ENCODE measurements at places on chromosomes 3 and 15. TPM values are rescaled to one million over a fixed set of nuclear protein-coding genes. Genes with fewer than 3 reads are reported as not detected.
A peak's percentile ranks its signal among the peaks of the same experiment; 100 is the strongest.

- peak; percentile 13 for DNase-seq
- H3K36me3 ChIP-seq = no peaks in the 10 kb centered on the region
- H3K27ac ChIP-seq = no peak overlapping the region
- H3K4me3 ChIP-seq = no peak overlapping the region
Observed at GRCh38 chr15:49830391-49830790, 209.5 kb downstream of the DTWD1 start.

GRCh38 chr3:107965136-107965655 is 125.6 kb downstream of the CD47 start:
- H3K27ac ChIP-seq = no peak overlapping the region
- no peaks in the 10 kb centered on the region for H3K36me3 ChIP-seq
- H3K4me3 ChIP-seq = no peak overlapping the region

Gene NAALADL2
- total RNA-seq = 9.7 TPM

- no peak overlapping the region for H3K4me3 ChIP-seq
- DNase-seq = no peak
- H3K27ac ChIP-seq = no peak overlapping the region
- H3K36me3 ChIP-seq = no peaks in the 10 kb centered on the region
- no peaks in the 10 kb centered on the region for H3K27me3 ChIP-seq
Observed at GRCh38 chr15:68307131-68307928, 29.8 kb downstream of the FEM1B start.

- no peak for DNase-seq
- no peaks in the 10 kb centered on the region for H3K36me3 ChIP-seq
- H3K27ac ChIP-seq = no peak overlapping the region
- H3K4me3 ChIP-seq = no peak overlapping the region
- peaks cover 7% of the 10 kb centered on the region for H3K4me1 ChIP-seq
Observed at GRCh38 chr3:150296123-150296735, 111.9 kb upstream of the TSC22D2 start.

Gene SKOR1
- total RNA-seq = 0.89 TPM

Gene CCR5
- 0.49 TPM for total RNA-seq

DNA sequence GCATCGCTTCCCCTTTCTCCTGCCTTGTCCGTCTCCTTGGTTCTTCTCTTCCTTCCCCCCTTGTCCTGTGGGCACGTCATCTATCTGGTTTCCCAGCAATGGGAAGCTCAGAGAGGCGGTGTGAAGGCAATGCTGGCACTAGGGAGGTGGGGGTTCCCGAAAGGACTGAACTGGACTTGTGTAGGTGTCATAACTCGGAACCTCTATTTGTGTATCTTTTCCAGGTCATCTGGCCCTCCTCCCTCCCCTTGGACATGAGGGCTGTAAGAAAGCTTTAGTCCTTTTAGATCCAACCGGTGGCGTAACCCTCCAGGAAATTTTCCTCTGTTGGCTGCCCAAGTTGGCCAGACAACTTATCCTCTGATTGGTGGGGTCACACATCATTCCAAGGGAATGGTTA is 231.5 kb upstream of the TLE3 start:
- H3K27me3 ChIP-seq = no peaks in the 10 kb centered on the region
- H3K4me3 ChIP-seq = no peak overlapping the region
- H3K27ac ChIP-seq = peak overlapping the region; percentile 3
- H3K36me3 ChIP-seq = no peaks in the 10 kb centered on the region
- H3K4me1 ChIP-seq = peaks cover 23% of the 10 kb centered on the region

DNA sequence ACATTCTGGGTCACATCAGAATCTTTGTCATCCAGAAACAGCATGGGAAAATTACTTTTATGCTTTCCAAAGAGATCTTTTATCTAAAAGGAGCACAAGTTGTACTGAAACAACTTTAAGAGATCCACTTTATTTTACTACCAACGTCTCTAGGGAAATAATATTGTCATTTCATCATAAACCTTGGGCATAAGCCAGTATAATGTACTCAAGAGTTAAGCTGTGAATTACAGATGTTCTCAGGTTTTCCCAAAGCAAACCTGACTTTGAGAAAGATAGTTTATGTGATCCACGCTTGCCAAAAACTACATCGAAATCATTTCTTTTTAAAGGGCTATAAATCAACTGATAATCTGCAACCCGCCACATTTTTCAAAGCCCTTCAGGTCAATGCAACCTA is 124.1 kb upstream of the CRBN start:
- no peaks in the 10 kb centered on the region for H3K27me3 ChIP-seq
- DNase-seq = no peak
- no peaks in the 10 kb centered on the region for H3K4me1 ChIP-seq
- no peaks in the 10 kb centered on the region for H3K36me3 ChIP-seq

DNA sequence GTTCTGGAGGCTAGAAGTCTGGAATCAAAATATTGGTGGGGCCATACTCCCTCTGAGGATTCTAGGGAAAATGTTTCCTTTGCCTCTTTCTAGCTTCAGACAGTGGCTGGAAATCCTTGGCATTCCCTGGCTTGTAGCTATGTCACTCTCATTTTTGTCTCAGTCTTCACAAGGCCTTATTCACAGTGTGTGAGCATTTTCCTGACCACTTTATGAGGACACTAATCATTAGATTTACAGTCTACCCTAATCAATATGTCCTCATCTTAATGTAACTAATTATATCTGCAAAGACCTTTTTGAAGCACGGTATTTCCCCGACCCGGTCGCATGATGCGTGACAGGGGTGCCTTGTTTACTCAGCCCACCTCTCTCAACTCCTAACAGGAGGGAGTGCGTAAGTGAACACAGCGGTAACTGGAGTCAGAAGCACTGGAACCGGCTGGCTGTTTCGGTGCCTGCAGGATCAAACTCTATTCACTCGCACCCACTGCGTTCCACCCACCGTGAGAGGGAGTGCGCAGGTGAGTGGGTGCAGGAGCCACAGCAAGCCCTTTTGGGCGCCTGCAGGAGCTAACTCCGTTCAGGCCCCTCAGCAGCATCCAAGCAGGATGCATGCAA is 155.0 kb downstream of the EPHA3 start:
- H3K27ac ChIP-seq = no peak overlapping the region
- H3K4me3 ChIP-seq = no peak overlapping the region
- no peak for DNase-seq
- no peaks in the 10 kb centered on the region for H3K27me3 ChIP-seq
- no peaks in the 10 kb centered on the region for H3K36me3 ChIP-seq

GRCh38 chr3:30858894-30859389 is 35.5 kb downstream of the GADL1 start:
- no peaks in the 10 kb centered on the region for H3K27me3 ChIP-seq
- no peaks in the 10 kb centered on the region for H3K36me3 ChIP-seq
- H3K4me1 ChIP-seq = no peaks in the 10 kb centered on the region
- no peak for DNase-seq
- no peak overlapping the region for H3K27ac ChIP-seq

- H3K27ac ChIP-seq = no peak overlapping the region
- DNase-seq = no peak
- H3K4me1 ChIP-seq = no peaks in the 10 kb centered on the region
- peaks cover 6% of the 10 kb centered on the region for H3K27me3 ChIP-seq
Observed at GRCh38 chr3:127342735-127343134, 54.9 kb upstream of the PRR20G start.

DNA sequence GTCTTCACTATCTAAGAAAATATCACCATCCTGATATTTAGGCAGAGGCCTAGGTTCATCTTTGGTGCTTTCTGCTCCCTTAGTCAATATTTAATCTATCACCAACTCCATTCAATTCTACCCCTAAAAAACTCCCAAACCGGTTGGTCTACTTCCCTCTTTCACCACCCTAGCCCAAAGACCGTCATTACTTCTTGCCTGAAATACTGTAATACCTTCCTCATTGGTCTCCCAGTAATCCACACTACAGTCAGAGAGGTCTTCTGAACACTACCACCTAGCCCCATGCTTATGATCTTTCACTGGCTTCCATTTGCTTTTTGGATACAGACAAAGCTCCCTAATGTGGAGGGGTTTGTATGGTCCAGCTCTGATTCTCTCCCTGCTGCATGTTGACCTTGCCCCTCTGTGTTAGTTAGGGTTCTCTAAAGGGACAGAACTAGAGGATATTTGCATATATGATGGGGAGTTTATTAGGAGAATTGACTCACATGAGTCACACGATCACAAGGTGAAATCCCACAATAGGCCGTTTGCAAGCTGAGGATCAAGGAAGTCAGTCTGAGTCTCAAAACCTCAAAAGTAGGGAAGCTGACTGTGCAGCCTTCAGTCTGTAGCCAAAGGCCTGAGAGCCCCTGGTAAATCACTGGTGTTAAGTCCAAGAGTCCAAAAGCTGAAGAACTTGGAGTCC is 36.4 kb upstream of the ATP2C1 start:
- H3K27me3 ChIP-seq = no peaks in the 10 kb centered on the region
- H3K36me3 ChIP-seq = no peaks in the 10 kb centered on the region
- DNase-seq = no peak
- H3K4me3 ChIP-seq = no peak overlapping the region
- H3K27ac ChIP-seq = no peak overlapping the region
- no peaks in the 10 kb centered on the region for H3K4me1 ChIP-seq

- no peaks in the 10 kb centered on the region for H3K27me3 ChIP-seq
- no peak overlapping the region for H3K4me3 ChIP-seq
- DNase-seq = no peak
- H3K36me3 ChIP-seq = no peaks in the 10 kb centered on the region
- no peak overlapping the region for H3K27ac ChIP-seq
Observed at GRCh38 chr15:68537097-68537496, 41.7 kb upstream of the CORO2B start.

DNA sequence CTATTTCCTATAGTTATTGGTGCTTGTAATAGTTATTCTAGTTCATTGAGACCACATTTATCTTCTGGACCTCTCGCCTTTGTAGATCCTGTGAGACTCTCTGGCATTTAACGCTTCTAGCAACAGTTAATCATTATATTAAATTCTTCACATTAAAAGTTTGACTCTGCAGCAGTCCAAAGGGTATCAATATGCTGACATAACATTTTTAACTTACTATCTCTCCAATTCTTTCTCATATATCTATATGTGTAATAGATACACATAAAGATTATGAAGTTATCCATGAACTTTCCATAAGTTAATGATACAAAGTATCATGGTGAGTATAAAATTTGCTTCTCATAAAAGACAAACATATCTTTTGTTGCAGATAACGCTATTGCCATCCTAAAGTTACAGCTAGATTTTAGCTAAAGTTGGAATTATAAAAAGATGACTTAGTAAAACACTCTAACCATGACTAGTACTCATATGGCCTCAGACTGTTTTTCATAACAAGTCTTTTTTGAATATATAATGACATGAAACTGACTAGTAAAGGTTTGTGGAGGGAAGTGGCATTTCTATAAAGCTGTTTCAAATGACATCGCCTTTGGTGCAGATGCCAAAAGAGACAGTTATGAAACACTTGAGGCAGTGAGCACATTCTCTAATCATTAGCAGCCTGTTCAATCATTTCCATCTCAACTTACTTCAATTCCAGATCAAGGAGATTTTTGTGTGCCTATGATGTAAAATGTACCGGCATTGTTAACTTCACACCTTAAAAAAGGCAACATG is 379.3 kb upstream of the CBLB start:
- H3K27ac ChIP-seq = no peak overlapping the region
- H3K4me1 ChIP-seq = no peaks in the 10 kb centered on the region
- no peaks in the 10 kb centered on the region for H3K36me3 ChIP-seq
- no peak overlapping the region for H3K4me3 ChIP-seq
- H3K27me3 ChIP-seq = no peaks in the 10 kb centered on the region

- H3K36me3 ChIP-seq = no peaks in the 10 kb centered on the region
- DNase-seq = no peak
- peaks cover 10% of the 10 kb centered on the region for H3K4me1 ChIP-seq
- peak overlapping the region; percentile 84 for H3K27ac ChIP-seq
- no peaks in the 10 kb centered on the region for H3K27me3 ChIP-seq
Observed at GRCh38 chr3:185316740-185317412, 46.1 kb upstream of the MAP3K13 start.

Gene OXTR
- total RNA-seq = 0.49 TPM

Data from thyroid gland (tissue), 4 donors.